ENCODE measurements at places on chromosomes 6 and 20. TPM values are rescaled to one million over a fixed set of nuclear protein-coding genes. Genes with fewer than 3 reads are reported as not detected.

DNA sequence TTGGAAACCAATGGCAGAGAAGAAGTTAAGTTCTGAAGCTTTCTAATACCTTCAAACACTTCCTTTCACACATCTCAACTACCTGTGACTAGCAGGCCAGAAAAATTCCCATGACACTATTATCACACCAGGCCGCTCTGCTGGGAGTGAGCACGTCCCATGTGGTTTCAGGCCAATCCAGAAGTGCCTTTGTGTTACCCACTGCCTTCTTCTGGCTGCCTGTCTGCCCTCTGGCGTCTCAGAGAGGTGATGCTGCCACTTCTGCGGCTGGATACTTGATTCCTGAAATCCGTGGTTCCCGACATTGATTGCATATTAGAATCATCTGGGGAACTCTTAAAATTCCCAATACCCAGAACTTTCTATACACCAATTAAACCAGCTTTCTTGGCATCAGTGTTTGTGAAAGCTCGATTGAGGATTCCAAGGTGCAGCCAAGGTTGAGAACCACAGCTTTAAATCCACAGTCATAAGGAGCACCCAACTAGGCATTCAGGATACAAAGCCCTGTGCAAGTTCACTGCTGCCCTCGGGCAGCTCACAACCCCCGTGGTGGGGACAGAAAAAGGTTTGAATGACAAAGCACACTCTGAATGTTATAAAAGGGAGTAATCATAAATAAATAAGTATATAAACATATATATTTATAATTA is 65.6 kb downstream of the STMND1 start:
- H3K27ac ChIP-seq, result no peak overlapping the region
- DNase-seq, result no peak
- no peaks in the 10 kb centered on the region for H3K36me3 ChIP-seq
- H3K4me3 ChIP-seq, result no peak overlapping the region
- no peaks in the 10 kb centered on the region for H3K27me3 ChIP-seq

DNA sequence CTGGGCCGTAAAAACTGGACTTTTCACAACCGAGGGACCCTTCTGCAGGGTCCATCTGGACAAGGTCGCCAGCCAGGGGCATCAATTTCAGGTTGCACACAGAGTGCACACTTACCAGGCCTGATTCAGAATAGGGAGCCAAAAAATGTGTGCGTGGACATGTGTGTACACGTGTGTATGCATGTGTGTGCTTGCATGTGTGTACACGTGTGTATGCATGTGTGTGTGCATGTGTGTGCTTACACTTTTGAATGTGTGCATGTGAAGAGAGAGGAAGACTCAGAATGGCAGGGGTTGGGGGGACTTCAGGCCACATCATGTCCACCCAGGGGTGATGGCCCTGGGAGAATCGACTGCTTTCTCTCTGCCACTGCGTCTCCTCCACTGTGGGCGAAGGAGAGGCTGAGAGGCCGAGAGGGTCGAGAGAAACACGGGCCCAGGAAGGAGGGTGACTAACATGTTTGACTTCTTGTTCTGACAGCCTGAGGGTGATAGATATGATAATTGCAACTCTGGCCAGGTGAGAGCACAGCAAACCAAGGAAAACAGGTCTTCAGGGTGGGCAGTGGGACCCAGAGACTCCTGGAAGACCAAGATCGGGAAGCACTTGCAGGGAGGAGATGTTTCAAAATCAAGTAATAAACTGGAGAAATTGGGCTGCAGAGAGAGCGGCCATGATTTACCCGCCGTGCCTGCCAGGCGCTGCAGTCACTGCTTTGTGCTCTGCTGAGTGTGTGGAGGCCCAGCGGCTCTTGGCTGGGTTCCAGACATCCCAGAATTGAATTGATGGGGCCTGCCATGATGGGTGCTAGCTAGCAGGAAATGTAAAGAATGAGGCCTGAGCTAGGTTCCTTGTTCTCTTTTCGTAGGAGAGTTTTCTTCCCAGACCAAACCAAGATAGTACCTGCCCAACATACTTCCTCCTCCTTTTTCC is 310.8 kb downstream of the QKI start:
- DNase-seq, result no peak
- H3K4me3 ChIP-seq, result no peak overlapping the region
- no peaks in the 10 kb centered on the region for H3K36me3 ChIP-seq
- no peaks in the 10 kb centered on the region for H3K4me1 ChIP-seq
- H3K27ac ChIP-seq, result no peak overlapping the region

- no peaks in the 10 kb centered on the region for H3K36me3 ChIP-seq
- no peaks in the 10 kb centered on the region for H3K4me1 ChIP-seq
- no peak overlapping the region for H3K27ac ChIP-seq
- H3K4me3 ChIP-seq, result no peak overlapping the region
Measured at GRCh38 chr6:145562771-145563615, 172.3 kb downstream of the EPM2A start.

GRCh38 chr20:9699181-9699580 is 139.7 kb downstream of the PAK5 start:
- H3K4me1 ChIP-seq, result peaks cover 3% of the 10 kb centered on the region
- no peaks in the 10 kb centered on the region for H3K36me3 ChIP-seq
- no peak for DNase-seq
- H3K4me3 ChIP-seq, result no peak overlapping the region
- H3K27me3 ChIP-seq, result no peaks in the 10 kb centered on the region

GRCh38 chr6:147506704-147507114 is 1.8 kb upstream of the SAMD5 start:
- no peaks in the 10 kb centered on the region for H3K27me3 ChIP-seq
- no peaks in the 10 kb centered on the region for H3K36me3 ChIP-seq
- no peak overlapping the region for H3K27ac ChIP-seq
- DNase-seq, result peak; percentile 75

DNA sequence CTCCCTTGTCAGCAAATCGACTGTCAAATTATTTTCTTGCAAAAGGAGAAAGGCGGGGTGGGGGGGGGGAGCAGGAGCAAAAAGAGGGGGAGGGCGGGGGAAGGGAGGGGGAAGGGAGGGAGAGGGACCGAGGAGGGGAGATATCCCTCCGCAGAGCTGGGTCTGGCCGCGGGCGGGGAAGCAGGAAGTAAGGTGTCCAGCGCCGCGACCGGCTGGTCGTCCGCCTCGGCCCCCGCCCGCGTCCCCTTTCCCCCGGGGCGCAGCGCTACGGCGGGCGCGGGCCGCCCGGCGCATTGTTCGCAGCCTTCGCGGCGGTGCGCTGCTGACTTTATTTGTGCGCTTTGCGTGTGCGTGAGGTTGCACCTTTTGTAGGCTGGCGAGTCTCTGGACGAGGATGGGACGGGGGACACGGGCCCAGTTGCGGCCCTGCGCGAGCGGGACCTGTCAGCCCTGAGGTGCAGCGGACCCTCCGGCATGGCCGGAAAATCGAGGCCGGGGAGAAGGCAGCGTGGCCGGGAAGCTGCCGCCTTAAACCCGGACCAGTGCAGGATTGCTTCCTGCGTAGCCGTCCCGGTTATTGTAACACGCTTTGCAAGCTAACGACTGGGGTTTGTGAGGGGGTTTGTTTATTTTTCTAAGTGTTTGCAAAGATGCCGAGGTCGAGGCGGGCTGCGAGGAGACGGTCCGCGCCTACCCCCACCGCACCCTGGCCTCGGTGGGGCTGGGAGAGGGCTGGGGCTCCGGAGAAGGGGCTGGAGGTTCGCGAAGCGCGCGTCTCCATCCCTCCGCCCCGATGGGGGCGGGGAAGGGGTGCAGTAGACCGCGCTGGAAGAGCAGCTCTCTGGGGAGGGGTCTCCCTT is 675 bp upstream of the TRERF1 start:
- peak overlapping the region; percentile 41 for H3K27ac ChIP-seq
- H3K4me3 ChIP-seq, result peak overlapping the region; percentile 84
- no peaks in the 10 kb centered on the region for H3K36me3 ChIP-seq
- peak; percentile 85 for DNase-seq
- H3K27me3 ChIP-seq, result no peaks in the 10 kb centered on the region
- no peaks in the 10 kb centered on the region for H3K4me1 ChIP-seq

- no peaks in the 10 kb centered on the region for H3K36me3 ChIP-seq
- H3K27me3 ChIP-seq, result no peaks in the 10 kb centered on the region
- DNase-seq, result no peak
- H3K4me3 ChIP-seq, result no peak overlapping the region
Measured at GRCh38 chr6:52106994-52107393, 19.6 kb upstream of the PKHD1 start.

- H3K27me3 ChIP-seq, result no peaks in the 10 kb centered on the region
- no peak for DNase-seq
- H3K27ac ChIP-seq, result no peak overlapping the region
Measured at GRCh38 chr6:139376604-139377218, 2.3 kb upstream of the CITED2 start.

GRCh38 chr20:55513954-55514353 is 491.4 kb downstream of the CBLN4 start:
- no peaks in the 10 kb centered on the region for H3K27me3 ChIP-seq
- no peak for DNase-seq
- H3K36me3 ChIP-seq, result no peaks in the 10 kb centered on the region
- H3K4me3 ChIP-seq, result no peak overlapping the region
- no peaks in the 10 kb centered on the region for H3K4me1 ChIP-seq

DNA sequence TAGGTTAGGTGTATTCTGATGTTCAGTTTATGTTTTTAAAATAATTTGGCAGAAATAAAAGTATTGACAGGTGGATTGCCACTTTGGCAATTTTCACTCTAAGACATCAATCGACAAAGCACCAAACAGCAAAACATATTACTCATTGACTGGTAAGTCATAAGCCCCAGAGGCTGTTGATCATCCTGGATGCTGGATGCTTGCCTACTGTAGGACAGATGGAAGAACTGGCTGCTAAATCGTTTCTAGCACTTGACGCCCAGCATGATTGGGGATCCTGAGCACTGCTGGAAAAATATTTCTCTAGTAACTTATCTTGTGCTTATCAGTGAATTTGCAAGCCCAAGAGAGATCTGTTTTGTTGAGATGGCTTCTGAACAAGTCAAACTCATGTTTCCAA is 1001.9 kb upstream of the FLRT3 start:
- H3K27ac ChIP-seq, result no peak overlapping the region
- H3K27me3 ChIP-seq, result no peaks in the 10 kb centered on the region
- no peaks in the 10 kb centered on the region for H3K36me3 ChIP-seq
- no peaks in the 10 kb centered on the region for H3K4me1 ChIP-seq
- no peak overlapping the region for H3K4me3 ChIP-seq

GRCh38 chr6:16130437-16130891 is 1.6 kb downstream of the MYLIP start:
- peak overlapping the region; percentile 98 for H3K4me3 ChIP-seq
- peaks cover 3% of the 10 kb centered on the region for H3K4me1 ChIP-seq
- no peak for DNase-seq
- no peaks in the 10 kb centered on the region for H3K27me3 ChIP-seq
- H3K27ac ChIP-seq, result peak overlapping the region; percentile 98

GRCh38 chr20:58818586-58819285 is 32.0 kb downstream of the GNAS-AS1 start:
- H3K4me3 ChIP-seq, result no peak overlapping the region
- H3K27me3 ChIP-seq, result no peaks in the 10 kb centered on the region
- no peaks in the 10 kb centered on the region for H3K4me1 ChIP-seq
- H3K36me3 ChIP-seq, result no peaks in the 10 kb centered on the region
- no peak overlapping the region for H3K27ac ChIP-seq

GRCh38 chr6:137646484-137646883 is 152.3 kb upstream of the OLIG3 start:
- no peaks in the 10 kb centered on the region for H3K36me3 ChIP-seq
- no peak for DNase-seq
- no peaks in the 10 kb centered on the region for H3K27me3 ChIP-seq

DNA sequence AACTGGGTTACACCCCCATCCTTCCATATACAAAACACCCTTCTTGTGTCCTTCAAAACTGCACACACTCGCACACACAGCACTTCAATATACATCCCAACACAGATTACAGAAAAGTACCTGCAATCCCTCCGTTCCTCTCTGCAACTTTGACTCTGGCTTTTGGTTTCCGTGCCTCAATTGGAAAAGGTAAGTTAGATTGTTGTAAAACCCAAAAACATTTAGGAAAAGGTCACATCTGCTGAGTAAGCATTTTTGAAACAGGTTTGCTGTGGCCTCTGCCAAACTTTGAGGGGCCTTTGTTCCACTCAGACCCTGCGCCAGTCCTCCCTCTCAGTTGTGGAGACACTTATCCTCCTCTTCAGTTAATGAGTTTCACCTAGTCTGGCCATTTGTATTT is 4.2 kb downstream of the NKX2-4 start:
- no peaks in the 10 kb centered on the region for H3K27me3 ChIP-seq
- no peak for DNase-seq

GRCh38 chr6:7895125-7895423 is 15.5 kb downstream of the TXNDC5 start:
- no peaks in the 10 kb centered on the region for H3K4me1 ChIP-seq
- peaks cover 9% of the 10 kb centered on the region for H3K36me3 ChIP-seq
- no peak for DNase-seq
- H3K27ac ChIP-seq, result no peak overlapping the region

DNA sequence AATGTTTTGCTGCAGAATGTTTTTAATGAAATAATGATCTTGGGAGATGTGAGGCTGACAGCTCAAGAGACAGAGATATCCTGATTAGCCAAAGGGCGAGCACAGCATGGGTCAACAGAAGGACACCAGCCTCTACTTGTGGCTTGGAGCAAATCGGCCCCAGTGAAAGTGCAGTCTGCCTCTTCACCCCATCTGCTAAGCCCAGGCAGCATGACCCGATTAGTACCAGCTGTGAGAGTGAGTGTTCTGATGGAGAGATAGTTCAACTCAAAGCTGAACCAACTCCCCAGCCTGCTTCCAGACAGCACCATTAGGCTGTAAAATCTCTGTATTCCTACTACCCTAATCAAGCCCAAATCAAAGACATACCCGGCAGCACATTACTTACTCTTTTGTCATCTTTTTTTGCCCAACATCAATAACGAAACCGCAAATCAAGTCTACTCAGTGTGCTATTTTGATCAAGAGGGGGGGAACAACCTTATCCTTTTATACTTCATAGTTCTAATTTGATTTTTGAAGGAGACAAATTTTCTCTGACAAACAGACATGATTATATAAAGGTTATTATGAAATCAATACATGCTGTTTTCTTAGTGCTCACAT is 514.1 kb upstream of the NRSN1 start:
- no peak overlapping the region for H3K4me3 ChIP-seq
- no peak overlapping the region for H3K27ac ChIP-seq
- no peaks in the 10 kb centered on the region for H3K4me1 ChIP-seq

- no peaks in the 10 kb centered on the region for H3K4me1 ChIP-seq
- DNase-seq, result peak; percentile 53
- no peaks in the 10 kb centered on the region for H3K36me3 ChIP-seq
- no peaks in the 10 kb centered on the region for H3K27me3 ChIP-seq
Measured at GRCh38 chr6:111997853-111998208, 56.1 kb upstream of the CCN6 start.

OR2H1 gene
- not detected for total RNA-seq

AIF1 gene
- total RNA-seq, result 32.6 TPM

WFDC10B gene
- not detected for total RNA-seq

SLC35B2 gene
- total RNA-seq, result 23.4 TPM

Measured in aorta (tissue), 5 donors.